PC-3 (cell line): ENCODE measurements at places on chromosomes 2 and 18. TPM values are rescaled to one million over a fixed set of nuclear protein-coding genes. Genes with fewer than 3 reads are reported as not detected.

- no peak for DNase-seq
Measured at GRCh38 chr2:217749008-217749407, 253.8 kb downstream of the TNS1 start.

The ELAC1 gene
- 1.7 and 4.4 TPM in 2 replicates for total RNA-seq

GRCh38 chr18:75350512-75350839 is 77.0 kb downstream of the SMIM21 start:
- no peak for DNase-seq

The G6PC2 gene
- not detected in 2 replicates for total RNA-seq

DNA sequence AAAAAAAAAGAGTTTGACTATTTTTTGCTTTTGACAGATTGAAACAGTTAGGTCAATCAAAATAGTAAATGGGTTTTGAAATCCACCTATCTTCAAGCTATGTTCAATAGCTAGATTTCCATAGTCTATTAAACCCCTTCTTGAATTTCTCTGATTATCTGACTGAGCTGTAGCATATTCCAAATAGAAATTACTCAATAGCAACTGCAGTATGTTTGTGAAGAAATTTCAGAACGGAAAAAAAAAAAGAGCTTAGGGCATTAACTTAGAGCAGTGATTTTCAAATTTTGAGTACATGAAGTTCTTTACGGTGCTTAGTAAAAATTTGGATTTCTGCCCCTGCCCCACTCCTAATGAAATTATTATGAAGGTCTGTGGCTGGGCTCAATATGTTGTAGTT is 432.3 kb downstream of the LRP1B start:
- no peak for DNase-seq

The SCG2 gene
- total RNA-seq: 0.51 and 0.98 TPM in 2 replicates

DNA sequence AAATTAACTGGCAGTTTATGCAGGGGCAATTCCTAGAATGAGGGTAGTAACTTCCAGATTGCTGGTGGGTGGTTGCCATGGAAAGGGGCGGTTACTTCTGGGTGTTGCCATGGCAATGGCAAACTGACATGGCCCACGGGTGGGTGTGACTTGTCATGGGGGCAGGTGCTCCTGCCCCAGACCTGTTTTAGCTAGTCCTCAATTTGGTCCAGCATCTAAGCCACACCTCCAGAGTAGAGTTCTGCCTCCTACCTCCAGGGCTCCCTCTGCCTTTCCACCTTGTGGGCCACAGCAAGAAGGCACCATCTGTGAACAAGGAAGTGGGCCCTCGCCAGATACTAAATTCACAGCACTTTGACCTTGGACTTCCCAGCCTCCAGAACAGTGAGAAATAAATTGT is 148.7 kb downstream of the TFCP2L1 start:
- no peak for DNase-seq

The REG1B gene
- total RNA-seq: not detected in 2 replicates

DNA sequence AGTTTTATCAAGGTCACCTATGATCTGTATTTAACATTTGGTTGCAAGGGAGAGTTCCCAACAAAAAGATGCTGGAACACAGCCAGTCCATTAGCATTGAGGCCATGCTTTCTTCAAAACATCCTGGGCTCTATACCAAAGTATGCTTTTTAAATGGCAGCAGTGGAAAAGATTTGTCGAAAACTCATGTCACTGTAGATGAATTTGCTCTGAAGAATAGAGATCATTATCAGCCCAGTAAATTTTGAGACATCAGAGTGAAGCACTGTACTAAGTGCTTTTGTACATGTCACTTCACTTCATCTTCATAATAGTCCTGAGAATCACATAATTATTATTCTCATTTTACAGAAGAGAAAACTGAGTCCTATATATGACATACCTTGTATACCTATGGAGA is 189.8 kb downstream of the CAMKMT start:
- DNase-seq: no peak

The TCF7L1 gene
- 1.8 and 2.8 TPM in 2 replicates for total RNA-seq

DNA sequence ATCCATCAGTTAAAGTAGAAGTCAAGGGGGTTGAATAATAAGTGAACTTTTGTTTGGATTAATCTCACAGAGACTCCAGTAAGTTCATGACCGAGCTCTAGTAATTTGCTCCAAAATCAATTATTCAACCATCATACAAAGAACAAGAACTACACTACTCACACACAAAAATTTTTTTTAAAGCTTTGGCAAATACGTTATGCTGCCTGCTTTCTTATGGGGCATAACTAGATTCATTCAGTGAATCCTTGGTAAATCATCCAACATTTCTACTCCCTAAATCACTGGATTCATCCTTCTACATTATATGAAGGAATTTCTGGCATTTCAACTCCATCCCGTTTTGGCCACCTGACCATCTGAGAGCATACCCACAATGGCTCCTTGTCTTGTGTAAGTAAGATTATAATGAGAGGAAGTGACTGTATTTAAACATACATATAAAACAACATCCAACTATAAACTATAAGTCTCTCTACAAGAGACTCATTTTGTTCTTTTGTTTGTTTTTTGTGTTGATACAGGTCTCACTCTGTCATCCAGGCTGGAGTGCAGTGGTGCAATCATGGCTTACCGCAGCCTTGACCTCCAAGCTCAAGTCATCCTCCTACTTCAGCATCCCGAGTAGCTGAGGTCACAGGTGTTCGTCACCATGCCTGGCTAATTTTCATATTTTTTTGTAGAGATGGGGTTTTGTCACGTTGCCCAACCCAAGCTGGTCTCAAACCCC is 144.2 kb upstream of the LRRTM4 start:
- DNase-seq: peak; percentile 43

The FOXI3 gene
- not detected in 2 replicates for total RNA-seq

The C1QL2 gene
- total RNA-seq: not detected in 2 replicates

The TSPYL6 gene
- not detected in 2 replicates for total RNA-seq

DNA sequence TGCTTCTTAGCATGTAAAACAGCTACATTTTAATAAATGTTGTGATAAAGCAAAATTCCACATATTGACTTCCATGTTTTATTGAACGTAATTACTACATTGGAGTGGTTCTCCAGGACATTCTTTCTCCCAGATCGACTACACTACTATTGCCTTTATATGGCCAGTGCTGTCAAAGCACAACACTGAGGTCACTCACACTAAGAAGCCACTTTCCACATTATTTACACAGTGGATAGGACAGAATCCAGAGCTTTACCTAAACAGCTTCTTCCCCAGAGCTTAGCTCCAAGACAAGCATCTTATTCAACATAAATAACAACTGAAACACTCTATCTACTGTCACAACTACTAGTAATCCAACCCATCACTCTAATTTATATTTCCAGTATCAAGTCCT is 73.9 kb upstream of the WDR75 start:
- DNase-seq: no peak
